ENCODE measurements at places on chromosomes 3 and 15.

DNA sequence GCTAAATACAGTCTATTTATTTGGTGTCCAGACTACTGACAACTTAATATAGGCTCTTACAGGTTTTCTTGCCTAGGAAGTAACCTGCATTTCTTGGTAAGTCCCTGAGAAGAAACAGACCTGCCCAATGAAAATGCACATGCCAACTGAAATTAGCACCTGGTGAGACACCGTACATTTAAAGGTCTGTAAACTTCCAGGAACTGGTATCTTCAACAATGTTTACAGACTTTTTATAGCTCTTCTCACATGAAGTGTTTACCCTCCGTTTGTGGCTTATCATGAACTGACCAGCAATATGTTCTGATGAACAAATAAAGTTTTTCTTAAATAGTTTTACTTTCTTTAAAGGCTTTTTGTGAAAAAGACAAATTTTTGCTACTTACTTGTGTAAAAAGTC is 93.3 kb downstream of the PCCB start:
- DNase-seq: no peak

GRCh38 chr15:65931221-65931620 is 61.9 kb downstream of the RAB11A start:
- DNase-seq: no peak

GRCh38 chr3:126961191-126961790 is 21.6 kb upstream of the PLXNA1 start:
- peak; percentile 29 for DNase-seq

DNA sequence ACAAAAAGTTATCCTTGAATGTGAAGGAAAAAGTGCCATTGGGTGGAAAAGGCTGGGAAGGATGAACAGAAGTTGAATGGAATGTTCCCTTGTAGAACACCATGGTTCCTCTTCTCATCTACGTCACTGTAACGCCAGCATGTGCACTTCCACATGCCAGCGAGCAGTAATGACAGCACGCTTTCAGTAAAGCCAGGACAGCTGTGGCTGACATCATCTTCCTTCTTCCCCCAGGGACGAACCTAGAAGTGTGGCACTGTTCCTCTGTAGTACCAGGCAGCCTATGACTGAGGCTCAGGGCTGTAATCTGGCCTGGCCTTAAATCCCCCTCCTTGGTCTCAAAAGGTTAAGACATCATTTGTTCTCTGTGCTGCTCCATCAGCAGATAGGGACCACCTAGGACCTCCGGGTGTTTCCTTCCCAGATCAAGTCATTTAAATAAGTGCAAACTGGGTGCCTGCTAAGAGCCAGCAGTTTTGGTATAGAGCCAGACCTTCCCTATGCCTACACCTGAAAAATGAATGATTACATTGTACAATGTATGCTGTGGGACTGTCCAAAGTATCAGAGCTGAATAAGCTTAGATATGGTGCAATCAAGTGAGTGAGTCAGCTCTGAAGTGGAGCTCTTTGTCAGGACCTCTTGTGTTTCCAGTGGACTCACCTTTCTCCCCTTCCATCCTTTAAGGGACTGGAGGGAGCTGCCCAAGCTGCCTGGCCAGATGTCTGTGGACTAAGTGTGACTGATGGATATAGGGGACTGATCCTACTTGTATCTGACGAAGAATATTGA is 5.6 kb upstream of the SRPRB start:
- no peak for DNase-seq
